CD4-positive, CD25-positive, alpha-beta regulatory T cell (primary cell): ENCODE measurements at places on chromosomes 11 and 22. TPM values are rescaled to one million over a fixed set of nuclear protein-coding genes. Genes with fewer than 3 reads are reported as not detected.

- H3K27ac ChIP-seq = no peak overlapping the region
- DNase-seq = no peak
- no peak overlapping the region for H3K4me3 ChIP-seq
- H3K27me3 ChIP-seq = no peaks in the 10 kb centered on the region
- H3K36me3 ChIP-seq = no peaks in the 10 kb centered on the region
These were observed 671.1 kb upstream of the CCDC90B start for GRCh38 chr11:83957038-83957900.

The CSNK2A3 gene
- 1.4 TPM for polyA plus RNA-seq

The SLC22A8 gene
- not detected for polyA plus RNA-seq

- H3K4me3 ChIP-seq = peak overlapping the region; percentile 44
- H3K4me1 ChIP-seq = peaks cover 19% of the 10 kb centered on the region
- peak overlapping the region; percentile 88 for H3K27ac ChIP-seq
- peaks cover 2% of the 10 kb centered on the region for H3K36me3 ChIP-seq
- no peaks in the 10 kb centered on the region for H3K27me3 ChIP-seq
These were observed 533 bp downstream of the SERGEF start for GRCh38 chr11:18012122-18012905.

The OR8D4 gene
- not detected for polyA plus RNA-seq

DNA sequence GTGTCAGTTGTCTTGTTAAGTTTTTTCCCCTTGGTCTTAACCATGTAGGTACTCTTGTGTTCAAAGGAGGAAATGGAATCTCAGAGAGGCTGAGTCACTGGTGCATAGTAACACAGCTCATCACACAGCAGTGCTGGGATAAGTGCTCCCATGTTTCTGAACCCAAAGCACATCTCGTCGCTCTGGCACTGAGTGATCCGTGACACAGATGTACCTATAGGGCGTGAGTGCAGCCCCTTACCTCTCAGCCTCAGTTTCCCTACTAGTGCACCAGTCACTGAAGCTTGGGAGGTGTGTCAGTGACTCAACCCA, 234.0 kb downstream of the ST3GAL4 start:
- H3K4me3 ChIP-seq = no peak overlapping the region
- no peaks in the 10 kb centered on the region for H3K4me1 ChIP-seq
- no peak overlapping the region for H3K27ac ChIP-seq
- H3K27me3 ChIP-seq = no peaks in the 10 kb centered on the region
- DNase-seq = no peak
- H3K36me3 ChIP-seq = no peaks in the 10 kb centered on the region

GRCh38 chr11:44904261-44905020, 46.2 kb downstream of the TP53I11 start:
- H3K27me3 ChIP-seq = no peaks in the 10 kb centered on the region
- no peak overlapping the region for H3K4me3 ChIP-seq
- no peak overlapping the region for H3K27ac ChIP-seq
- no peak for DNase-seq

The SCN4B gene
- polyA plus RNA-seq = not detected

GRCh38 chr22:44024288-44024921, at the start of gene PARVB:
PARVB (plus strand) TSS chr22:44024302; CDS start chr22:44024340, 38 bp downstream.
- peak within 1 kb of the TSS; percentile 42 for H3K4me3 ChIP-seq
- H3K27ac ChIP-seq = peak within 1 kb of the TSS; percentile 87
- H3K4me1 ChIP-seq = peaks cover 36% of the 10 kb centered on the region
- no peaks in the 10 kb centered on the region for H3K36me3 ChIP-seq
- DNase-seq = no peak

- no peak overlapping the region for H3K4me3 ChIP-seq
- H3K4me1 ChIP-seq = no peaks in the 10 kb centered on the region
- no peak overlapping the region for H3K27ac ChIP-seq
- no peak for DNase-seq
- peaks cover 16% of the 10 kb centered on the region for H3K27me3 ChIP-seq
These were observed 14.0 kb upstream of the NRGN start for GRCh38 chr11:124725719-124726105.

DNA sequence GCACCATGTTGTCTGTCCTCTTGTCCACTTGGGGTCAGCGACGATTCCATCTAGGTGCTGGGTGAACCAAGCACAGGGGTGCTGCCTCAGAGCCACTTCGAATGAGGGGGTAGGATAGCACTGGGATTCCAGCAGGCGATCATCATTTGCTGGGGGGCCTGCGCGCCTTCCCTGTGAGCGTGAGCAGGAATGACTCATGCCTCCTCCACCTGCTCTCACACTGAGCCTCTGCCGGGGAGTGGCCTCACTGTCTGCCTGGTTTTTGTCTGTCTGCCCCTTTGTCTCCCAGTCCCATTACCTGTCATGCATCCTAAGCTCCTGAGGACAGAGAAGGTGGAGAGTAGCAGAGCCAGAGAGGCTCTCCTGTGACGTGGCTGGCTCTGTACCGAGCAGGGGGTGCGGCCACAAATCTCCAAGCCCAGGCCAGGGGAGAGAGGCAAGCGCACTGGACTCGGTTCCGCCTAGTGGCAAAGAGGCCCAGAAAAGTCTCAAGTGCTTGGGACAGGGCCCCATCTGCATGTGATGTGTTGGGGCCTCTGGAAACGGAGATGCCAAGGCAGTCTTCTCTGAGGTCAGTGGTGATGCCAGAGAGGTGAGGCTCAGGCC, 30.8 kb downstream of the RSPH14 start:
- no peaks in the 10 kb centered on the region for H3K36me3 ChIP-seq
- H3K4me1 ChIP-seq = no peaks in the 10 kb centered on the region
- no peak overlapping the region for H3K4me3 ChIP-seq
- H3K27me3 ChIP-seq = no peaks in the 10 kb centered on the region
- no peak for DNase-seq

DNA sequence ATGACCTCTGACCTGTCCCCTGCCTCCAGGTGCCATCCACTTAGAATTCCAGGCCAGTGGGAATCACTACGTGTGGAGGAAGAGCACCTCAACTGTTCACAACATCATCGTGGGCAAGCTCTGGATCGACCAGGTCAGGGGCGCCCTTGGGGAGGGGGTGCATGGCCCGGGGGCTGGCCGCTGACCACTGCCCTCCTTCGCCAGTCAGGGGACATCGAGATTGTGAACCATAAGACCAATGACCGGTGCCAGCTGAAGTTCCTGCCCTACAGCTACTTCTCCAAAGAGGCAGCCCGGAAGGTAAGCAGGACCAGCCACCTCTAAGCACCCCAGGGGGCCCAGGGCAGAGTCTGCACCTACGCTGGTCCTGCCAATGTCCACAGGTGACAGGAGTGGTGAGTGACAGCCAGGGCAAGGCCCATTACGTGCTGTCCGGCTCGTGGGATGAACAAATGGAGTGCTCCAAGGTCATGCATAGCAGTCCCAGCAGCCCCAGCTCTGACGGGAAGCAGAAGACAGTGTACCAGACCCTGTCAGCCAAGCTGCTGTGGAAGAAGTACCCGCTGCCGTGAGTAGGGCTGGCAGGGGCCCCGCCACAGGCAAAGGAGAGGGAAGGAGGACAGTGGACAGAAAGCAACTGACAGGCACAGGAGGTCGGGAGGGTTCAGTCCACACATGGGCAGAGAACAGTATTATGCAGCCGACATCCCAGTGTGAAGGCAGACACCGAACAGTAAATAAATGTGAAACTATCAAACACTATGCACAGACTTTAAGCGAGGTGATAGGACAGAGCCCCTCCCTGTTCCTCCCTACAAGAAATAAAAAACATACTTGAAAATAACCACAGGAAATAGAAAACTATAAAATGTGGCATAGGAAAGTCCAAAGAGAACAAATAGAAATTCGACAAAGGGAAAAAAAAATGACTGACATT, 74.9 kb downstream of the MORC2 start:
- H3K4me1 ChIP-seq = peaks cover 13% of the 10 kb centered on the region
- no peaks in the 10 kb centered on the region for H3K36me3 ChIP-seq
- H3K27ac ChIP-seq = no peak overlapping the region
- H3K27me3 ChIP-seq = no peaks in the 10 kb centered on the region
- no peak overlapping the region for H3K4me3 ChIP-seq
- no peak for DNase-seq

The SYT7 gene
- not detected for polyA plus RNA-seq

GRCh38 chr11:130037058-130037457, 32.6 kb upstream of the APLP2 start:
- no peaks in the 10 kb centered on the region for H3K36me3 ChIP-seq
- DNase-seq = no peak
- no peaks in the 10 kb centered on the region for H3K27me3 ChIP-seq
- H3K4me3 ChIP-seq = no peak overlapping the region
- no peak overlapping the region for H3K27ac ChIP-seq
- H3K4me1 ChIP-seq = no peaks in the 10 kb centered on the region

The HOATZ gene
- not detected for polyA plus RNA-seq

DNA sequence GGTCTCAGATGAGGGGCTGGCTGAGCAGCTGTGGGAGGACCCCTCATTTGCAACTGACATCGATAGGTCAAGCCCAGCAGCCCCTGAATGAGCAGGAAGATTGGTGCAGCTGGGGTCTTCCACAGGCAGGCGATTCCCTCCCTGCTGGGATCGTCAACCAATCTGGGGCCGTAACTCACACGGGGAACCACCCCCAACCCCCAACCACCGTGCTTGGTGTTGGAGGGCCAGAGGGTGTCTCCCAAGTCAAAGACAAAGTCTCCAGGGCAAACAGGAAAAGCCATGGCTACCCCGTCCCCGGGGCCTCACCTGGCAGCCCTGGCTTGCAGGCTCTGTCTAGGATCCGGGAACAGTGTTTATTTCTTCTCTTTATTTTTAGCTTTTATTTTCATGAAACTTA, 26.9 kb upstream of the SCUBE1 start:
- peaks cover 5% of the 10 kb centered on the region for H3K27me3 ChIP-seq
- no peaks in the 10 kb centered on the region for H3K4me1 ChIP-seq
- DNase-seq = no peak
- no peak overlapping the region for H3K4me3 ChIP-seq
- H3K27ac ChIP-seq = no peak overlapping the region

GRCh38 chr11:69361466-69361865, 67.5 kb downstream of the MYEOV start:
- peaks cover 2% of the 10 kb centered on the region for H3K27me3 ChIP-seq
- DNase-seq = no peak
- no peaks in the 10 kb centered on the region for H3K4me1 ChIP-seq
- no peaks in the 10 kb centered on the region for H3K36me3 ChIP-seq
- no peak overlapping the region for H3K4me3 ChIP-seq
